ENCODE measurements at places on chromosomes 1 and 21. TPM values are rescaled to one million over a fixed set of nuclear protein-coding genes. Genes with fewer than 3 reads are reported as not detected.

AHCTF1 gene
- 42.3 TPM for total RNA-seq

OR10J1 gene
- not detected for total RNA-seq

TAL1 gene
- total RNA-seq, result 3.9 TPM

LCE2C gene
- total RNA-seq, result not detected

TCHH gene
- not detected for total RNA-seq

CAMK1G gene
- 1.4 TPM for total RNA-seq

RAB7B gene
- 5.3 TPM for total RNA-seq
